Sciatic nerve (tissue), 2 donors: ENCODE measurements at places on chromosomes 3 and 15. TPM values are rescaled to one million over a fixed set of nuclear protein-coding genes. Genes with fewer than 3 reads are reported as not detected.

GRCh38 chr3:64187065-64187959 lies 38.0 kb downstream of the PRICKLE2 start:
- peak; percentile 68 for DNase-seq

DNA sequence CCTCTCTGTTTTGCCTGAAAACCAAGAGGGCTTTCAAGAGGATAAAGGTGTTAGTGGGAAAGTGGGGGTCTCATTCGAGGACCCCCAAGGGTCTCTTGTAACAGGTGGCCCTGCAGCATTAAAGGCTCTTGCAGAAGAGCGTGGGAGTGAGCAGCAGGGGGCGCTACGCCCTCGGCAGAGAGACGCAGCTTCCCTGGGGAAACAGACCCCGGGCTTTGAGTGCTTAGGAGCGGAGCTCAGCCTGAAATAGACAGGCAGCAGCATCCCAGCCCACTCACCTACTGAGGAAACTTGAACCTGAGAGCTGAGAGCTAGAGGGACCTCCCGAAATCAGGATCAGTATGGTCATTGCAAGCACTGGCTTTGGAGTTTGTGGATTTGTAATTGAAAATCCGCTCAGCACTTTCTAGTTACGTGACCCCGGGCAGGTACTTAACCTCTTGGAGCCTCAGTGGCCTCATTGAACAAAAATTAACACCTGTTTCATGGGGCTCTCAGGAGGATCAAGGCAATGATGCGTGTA lies 25.7 kb downstream of the RPLP1 start:
- DNase-seq: peak; percentile 77

GRCh38 chr15:60757831-60758570 lies 279.1 kb upstream of the ICE2 start:
- no peak for DNase-seq

The NR2E3 gene
- not detected for total RNA-seq

- no peak for DNase-seq
Observed at GRCh38 chr3:62749657-62750056, 125.6 kb downstream of the CADPS start.

DNA sequence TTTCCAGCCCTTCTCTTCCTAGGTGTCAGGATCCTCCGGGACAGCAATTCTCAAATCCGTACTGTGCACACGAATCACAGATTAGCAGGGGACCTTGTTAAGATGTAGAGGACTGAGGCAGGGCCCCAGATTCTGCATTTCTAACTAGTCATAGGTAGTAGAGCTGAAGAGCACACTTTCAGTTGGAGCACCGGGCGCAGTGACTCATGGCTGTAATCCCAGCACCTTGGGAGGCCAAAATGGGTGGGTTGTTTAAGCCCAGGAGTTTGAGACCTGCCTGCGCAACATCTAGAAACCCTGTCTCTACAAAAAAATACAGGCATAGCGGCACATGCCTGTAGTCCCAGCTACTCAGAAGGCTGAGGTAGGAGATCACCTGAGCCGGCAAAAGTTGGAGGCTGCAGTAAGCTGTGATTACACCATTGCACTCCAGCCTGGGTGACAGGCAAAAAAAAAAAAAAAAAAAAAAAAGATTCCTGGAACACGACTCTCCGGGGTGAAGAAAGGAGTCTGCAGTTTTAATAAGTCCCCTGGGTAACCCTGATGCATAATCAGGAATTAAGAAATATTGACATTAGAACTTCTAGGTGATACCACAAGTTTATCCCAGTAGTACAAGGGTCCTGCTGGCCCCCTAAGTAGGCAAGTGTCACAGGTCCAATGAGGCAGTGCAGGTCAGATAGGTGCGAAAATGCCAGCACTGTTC lies 21.4 kb upstream of the IGDCC3 start:
- no peak for DNase-seq

The CPOX gene
- 16.9 TPM for total RNA-seq

The FGD5 gene
- 57.4 TPM for total RNA-seq

GRCh38 chr3:192889679-192890078 lies 28.0 kb downstream of the MB21D2 start:
- DNase-seq: no peak

- DNase-seq: no peak
Observed at GRCh38 chr15:65827065-65827464, 35.0 kb upstream of the DENND4A start.

GRCh38 chr3:56375654-56376053 lies 92.6 kb downstream of the ERC2 start:
- no peak for DNase-seq

The HRG gene
- not detected for total RNA-seq
